Activated CD8-positive, alpha-beta memory T cell treated with anti-CD3 and anti-CD28 coated beads for 1 hour (primary cell): ENCODE measurements at places on chromosomes 11 and 22.

GRCh38 chr11:93213622-93214021 lies 15.8 kb upstream of the SLC36A4 start:
- no peak for DNase-seq

GRCh38 chr22:21029486-21030025 lies 2.8 kb downstream of the SLC7A4 start:
- no peak for DNase-seq

DNA sequence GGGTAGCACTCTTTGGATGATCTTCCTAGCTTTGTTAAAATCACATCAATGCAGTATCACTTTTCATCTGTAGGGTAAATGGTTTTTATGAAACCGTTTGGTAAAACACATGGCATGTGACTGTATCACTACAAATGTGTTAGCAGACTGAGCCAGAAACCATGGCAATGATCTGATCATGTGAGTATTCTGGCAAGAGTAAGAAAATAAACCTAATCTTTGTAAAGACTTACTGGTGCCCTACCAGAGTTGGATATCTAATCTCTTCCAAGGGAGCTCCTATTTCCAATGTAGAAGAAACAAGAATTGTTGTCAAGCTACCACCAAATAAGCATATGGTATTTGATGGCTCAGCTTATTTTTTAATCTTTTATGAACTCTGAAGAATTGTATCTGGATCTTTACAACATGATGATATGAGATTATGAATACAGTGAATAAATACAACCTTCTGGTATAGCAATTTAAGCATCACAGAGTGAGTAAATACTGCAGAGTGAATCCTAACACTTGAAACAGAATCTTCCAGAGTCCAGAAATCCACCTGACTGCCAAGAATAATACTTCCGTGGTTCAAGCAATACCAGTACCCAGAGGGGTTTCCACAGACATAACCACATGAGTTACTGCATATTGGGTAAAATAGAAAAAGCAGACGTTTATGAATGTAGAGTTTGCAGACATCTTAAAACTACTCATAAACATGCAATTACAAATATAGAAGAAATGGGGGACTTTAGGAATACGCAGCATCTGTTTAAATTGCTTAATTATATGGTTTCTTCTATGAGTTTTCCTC lies 238.8 kb downstream of the TTC28 start:
- DNase-seq, result no peak

DNA sequence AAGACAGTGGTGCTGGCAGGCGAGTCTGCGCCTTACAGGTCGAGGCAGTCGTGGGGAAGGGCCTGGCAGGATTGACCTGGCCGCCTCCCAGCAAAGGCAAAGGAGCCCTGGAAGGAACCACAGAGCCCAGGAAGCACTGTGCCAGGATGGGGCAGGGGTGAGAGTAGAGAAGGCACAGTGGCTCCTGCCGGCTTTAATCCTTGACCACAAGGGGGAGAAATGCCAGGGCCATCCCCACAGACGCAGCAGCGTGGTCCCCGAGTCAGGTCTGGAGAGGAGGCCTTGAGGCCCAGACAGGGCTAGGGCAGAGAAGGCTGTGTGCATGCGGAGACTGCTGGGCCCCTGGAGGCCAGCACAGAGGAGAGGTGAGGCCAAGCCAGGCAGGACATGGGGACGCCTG lies 9.9 kb upstream of the NDUFS8 start:
- DNase-seq, result no peak

DNA sequence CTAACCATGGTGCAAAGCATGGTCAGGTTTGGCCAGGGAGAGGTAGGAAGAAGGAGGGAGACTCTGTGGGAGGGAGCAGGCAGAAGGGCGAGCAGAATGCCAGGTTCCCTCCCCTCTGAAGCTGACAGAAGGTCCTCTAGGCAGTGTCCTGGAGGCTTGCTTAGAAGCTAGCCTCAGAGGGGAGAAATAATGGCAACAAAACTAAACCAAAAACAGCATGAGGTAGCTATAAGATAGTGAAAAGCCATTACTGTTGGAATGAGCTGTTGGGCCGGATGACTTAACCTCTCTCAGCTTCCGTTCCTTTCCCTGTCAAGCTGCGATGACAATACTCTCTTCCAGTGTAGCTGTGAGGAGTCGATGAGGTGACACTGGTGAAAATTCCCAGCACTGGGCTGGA lies 36.6 kb downstream of the RASSF10 start:
- no peak for DNase-seq

- no peak for DNase-seq
These were observed 30.6 kb upstream of the TSKU start for GRCh38 chr11:76752321-76753143.

GRCh38 chr11:68666849-68667248 lies 17.5 kb upstream of the GAL start:
- DNase-seq, result no peak

- DNase-seq, result no peak
These were observed 49.6 kb upstream of the SHANK2 start for GRCh38 chr11:71301858-71302533.

DNA sequence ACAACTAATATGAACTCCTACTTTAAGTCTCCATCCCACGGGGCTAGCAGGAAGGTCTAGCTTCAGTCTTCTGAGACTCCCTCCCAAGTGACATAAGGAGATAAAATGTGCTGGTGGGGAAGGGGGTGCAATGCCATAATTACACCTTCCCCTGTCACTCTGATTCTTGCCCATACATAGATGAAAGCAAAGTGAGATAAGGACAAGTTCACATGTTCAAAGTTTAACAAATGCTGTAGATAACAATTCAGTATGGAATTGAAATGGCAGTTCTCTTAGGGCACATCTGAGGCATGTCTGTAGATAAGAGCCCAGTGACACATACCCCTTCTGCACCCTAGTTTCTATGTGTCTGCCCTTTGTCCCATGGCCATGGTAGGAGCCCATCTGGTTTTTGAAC lies 38.2 kb upstream of the PANX1 start:
- no peak for DNase-seq

DNA sequence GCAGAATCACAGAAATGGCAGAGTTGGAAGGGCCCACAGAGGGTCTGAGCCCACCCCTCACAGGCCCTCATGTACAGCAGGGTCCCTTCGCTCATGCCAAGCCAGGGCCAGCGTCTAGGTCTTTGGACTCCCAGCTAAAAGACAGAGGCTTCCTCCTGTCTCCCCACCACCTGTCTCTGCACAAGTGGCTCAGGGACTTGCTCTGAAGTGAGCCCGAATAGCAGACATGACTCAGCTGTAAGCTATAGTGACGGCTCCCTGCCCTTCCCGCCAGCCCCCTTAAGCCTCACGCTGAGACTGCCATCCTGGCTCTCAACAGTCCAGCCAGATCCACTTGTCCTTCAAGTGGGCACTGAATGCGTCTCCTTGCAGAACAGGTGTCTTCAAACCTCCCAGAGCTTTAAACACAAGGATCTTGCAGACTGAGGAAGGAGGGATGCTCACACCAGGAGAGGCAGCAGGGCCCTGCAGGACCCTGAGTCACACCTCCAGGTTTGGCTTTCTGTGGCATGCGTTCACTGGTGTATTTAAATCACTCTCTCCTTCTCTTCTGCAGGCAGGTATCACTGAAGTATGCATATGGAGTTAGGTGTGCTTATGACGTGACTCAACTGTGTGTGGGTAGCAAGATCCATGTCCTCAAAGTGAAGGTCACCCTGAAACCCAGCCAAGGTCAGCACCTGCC lies 154.9 kb downstream of the CACNA1I start:
- no peak for DNase-seq

DNA sequence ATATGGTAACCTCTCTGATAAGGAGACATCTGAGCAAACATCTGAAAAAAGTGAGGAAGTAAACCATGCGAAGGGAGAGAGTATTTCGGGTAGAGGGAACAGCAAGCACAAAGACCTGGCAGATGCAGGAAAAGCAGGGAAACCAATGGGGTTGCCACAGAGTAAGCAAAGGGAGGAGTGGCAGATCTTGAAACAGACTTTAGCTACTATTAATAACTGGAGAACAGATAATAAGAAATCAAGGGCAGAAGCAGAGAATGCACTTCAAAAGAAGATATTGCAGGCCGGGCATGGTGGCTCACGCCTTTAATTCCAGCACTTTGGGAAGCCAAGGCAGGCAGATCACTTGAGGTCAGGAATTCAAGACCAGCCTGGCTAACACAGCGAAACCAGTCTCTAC lies 18.1 kb downstream of the MRTFA start:
- no peak for DNase-seq

GRCh38 chr11:76310832-76311595 lies 69.9 kb downstream of the THAP12 start:
- no peak for DNase-seq

GRCh38 chr22:42313804-42314581 lies 43.5 kb upstream of the TCF20 start:
- DNase-seq, result peak; percentile 27

DNA sequence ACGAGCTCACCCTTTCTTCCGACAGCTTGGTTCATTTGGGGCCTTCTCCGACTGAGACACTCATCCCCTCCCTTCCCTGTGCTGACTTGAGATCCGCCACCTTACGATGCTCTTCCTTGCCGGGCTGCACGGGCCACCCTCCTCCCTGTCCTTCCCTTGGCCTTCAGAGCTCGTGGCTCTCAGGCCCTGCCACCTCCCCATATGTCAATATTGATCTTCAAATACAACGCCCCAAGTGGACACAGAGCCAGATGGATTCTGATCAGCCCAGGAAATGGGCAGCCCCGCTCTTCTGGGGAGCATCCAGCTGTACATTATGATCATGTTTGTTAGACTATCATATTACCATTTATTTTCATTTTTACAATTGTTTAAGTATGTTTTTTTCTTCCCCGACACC lies 812.8 kb downstream of the TBC1D22A start:
- DNase-seq, result no peak

DNA sequence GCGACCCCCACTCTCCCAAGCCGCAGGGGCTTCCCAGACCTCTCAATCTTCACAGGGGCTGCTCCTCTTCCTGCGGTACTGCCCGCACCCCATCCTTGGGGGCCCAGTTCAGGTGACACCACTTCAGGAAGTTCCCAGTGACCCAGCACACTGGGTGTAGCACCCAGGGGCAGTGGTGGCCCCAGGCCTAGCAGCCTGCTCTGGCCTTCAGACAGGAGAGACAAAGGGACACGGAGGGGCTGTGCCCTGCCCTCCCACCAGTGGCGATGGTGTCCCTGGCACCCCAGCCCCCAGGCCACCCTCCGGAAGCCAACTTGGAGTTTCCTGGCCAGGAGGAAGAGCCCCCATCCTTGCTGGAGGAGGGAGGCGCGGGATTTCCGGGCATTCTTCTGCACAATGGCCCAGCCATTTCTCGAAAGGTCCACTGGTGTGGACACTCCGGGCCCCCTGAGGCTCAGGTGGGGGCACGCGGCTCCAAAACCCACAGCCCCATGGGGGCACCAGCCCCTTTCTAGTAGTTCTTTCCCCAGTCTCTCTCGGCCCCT lies 978 bp upstream of the CLDN5 start:
- no peak for DNase-seq

DNA sequence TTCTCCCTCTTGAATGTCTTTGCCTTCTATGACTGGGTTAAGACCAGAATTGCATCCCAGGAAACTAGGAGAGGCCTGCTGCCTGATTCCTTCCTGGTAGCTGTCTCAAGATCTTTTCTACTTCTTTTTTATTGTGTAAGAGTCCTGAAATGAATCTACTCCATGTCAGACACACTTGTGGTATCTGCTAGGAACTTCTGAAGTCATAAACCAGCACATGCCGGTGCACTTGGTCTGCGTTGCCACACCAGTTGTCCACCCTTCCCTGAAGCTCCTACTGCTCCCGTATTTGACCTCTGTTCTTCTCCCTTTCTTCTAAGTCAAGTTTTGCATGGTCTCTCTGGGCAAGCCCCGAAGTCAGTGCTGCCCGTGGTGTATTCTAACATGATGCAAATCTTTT lies 644.2 kb downstream of the ETS1 start:
- no peak for DNase-seq

DNA sequence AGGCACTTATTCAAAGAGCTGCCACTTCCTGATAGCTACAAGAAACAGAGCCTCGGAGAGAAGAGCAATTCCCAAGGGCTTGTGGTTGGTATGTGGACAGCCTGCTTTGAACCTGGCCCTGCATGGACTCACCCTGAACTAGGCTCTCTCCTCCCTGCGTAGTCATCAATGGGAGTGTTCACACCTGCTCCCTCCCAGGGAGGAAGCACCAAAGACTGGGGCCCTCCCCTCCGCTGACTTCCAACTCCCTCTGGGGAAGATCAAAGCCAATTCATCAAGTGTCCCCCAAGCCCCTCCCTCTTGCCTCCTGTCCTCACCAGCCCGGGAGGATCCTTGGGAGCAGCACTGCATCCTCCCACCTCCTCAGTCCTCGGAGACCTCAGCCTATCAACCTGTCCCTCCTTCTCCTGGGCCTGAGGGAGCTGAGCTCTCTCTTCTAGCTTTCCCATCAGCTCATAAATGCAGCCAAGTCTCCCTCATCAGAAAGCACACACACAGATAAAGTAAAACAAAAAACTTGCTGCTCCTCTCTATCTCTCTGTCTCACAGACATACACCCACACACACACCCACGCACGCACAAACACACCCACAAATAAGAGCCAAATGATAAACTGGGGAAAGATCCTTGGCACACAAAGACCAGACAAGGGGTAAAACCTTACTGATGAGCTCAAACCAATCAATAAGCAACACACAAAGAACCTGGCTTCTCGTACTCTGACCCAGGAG lies 3.3 kb downstream of the A4GALT start:
- DNase-seq, result no peak

- DNase-seq, result no peak
These were observed 6.7 kb upstream of the PAX6 start for GRCh38 chr11:31817621-31818424.

- DNase-seq, result no peak
These were observed 187.9 kb downstream of the ETS1 start for GRCh38 chr11:128399251-128400121.

DNA sequence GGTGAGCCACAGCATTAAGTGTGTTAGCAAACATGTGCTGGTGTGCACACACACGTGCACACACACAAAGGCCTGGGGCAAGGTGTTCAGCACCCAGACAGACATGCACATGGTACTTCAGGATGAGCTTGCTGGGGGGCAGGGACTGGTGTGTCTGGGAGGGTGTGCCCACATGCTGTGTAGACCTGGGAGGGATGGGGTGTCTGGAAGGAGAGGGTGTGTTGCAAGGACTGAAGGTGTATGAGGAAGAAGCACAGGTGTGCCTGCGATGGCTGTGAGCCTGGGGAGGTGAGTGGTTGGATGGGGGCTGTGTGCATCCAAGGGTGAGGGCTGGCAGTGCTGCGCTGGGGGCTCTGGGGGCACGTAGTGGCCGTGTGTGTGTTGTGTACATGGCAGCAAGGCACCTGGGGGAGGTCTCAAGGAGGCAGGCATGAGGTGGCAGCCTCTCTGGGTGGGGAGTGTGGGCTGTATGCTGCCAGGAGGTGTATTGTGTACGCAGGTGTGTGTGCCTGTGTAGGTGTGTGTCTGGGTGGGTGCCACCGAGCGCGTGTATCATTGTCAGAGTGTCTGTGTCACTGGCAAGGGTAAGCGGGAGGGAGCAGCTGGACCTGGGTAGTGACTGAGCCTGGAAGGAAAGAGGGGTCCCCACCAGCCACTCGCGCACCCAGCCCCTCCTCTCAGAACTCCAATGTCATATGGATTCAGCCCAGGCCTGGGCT lies 2.2 kb downstream of the NRXN2 start:
- DNase-seq, result no peak

DNA sequence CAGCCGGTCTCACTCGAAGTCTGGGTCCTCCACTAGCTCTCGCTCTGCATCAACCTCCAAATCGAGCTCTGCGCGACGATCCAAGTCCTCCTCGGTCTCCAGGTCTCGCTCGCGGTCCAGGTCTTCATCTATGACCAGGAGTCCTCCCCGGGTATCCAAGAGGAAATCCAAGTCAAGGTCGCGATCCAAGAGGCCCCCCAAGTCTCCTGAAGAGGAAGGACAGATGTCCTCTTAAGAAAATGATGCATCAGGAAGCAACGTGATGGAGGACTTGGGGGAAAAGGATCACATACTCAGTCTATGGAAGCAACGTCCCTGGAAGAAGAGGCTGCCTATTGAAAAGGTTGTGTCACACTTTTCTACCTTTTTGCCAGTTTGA lies 1.1 kb downstream of the SRSF8 start:
- DNase-seq, result no peak
